ENCODE measurements at places on chromosomes 3 and 15.

GRCh38 chr3:47416041-47416440 lies 35.2 kb downstream of the PTPN23 start:
- no peak for DNase-seq

GRCh38 chr3:54153477-54153876 lies 31.1 kb downstream of the CACNA2D3 start:
- DNase-seq = no peak

DNA sequence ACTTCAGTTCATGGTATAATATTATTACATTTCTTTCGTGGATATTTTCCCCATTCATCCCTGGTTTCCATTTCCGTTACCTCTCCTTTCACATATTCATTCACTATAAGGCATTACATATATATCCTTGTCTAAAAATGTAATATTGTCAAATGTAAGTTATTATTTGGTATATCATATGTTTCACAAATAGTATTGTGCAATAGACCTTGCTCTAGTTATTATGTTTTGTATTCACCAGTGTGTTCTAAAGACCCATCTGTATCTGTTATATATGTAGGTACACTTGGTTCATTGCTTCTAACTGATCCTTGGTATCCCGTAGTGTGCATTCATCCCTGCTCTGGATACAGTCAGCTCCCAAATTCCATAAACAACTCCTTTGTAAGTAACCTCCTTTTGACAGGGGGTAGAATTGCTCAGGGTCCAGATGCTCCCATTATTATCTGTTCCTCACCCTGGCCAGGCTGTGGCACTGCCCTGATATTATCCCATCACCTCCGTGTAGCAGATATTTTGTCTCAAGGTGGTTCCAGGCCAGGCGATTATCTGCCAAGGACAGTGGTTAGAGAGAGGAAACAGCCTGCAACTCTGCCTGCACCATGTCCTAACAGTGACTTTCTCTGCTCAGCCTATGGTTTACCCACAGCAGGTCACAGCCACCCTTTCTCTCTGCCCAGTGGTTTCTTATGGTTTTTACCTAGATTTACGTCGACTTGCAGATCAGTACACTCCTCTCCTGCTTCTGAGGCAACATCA lies 29.2 kb downstream of the PAQR9 start:
- DNase-seq = no peak

GRCh38 chr3:58001086-58001467 lies 7.1 kb upstream of the FLNB start:
- DNase-seq = no peak

- no peak for DNase-seq
Observed at GRCh38 chr15:61184431-61184830, 44.7 kb downstream of the RORA start.

GRCh38 chr15:96365781-96366525 lies 35.5 kb downstream of the NR2F2 start:
- no peak for DNase-seq

GRCh38 chr3:176951144-176951543 lies 246.1 kb downstream of the TBL1XR1 start:
- DNase-seq = no peak

- no peak for DNase-seq
Observed at GRCh38 chr3:101665357-101665756, 11.6 kb downstream of the ZBTB11 start.

- no peak for DNase-seq
Observed at GRCh38 chr3:100621251-100621650, 11.8 kb downstream of the ADGRG7 start.

DNA sequence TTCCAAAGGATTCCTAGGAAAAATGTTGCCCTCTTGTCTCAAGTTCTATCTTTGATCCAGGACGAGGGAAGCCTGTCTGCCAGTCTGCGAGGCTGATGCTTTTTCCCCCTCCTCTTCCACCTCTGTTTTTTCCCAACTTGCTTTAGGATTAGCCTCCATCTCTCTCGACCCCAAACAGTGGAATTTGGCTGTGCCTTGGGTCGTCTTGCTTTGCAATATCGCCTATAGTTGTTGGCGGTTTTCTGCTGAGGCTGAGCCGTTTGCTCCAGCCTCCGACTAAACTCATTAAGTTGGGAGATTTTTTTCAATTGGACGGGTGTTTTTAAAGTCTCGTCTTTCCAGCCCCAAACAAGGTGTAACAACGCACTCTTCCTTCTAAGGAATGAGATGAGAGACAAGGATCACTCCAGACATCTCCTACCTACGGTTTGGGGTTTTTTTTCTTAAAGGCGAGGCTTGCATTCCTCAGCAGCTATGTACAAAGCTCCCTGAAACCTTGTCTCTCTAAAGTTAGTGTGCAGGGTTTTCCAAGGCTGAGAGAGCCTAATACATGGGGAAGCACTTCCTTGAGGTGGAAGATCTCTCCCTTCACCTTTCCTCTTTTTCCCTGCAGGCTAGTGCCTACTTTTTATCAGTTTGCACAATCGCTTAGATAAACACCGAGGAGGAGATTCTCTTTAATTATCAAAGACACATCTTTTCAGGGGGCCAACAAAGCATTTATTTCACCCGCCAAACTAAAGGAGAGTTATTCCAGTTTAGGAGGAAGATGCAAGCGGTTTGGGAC lies 4.8 kb upstream of the NR2F2 start:
- DNase-seq = no peak

- DNase-seq = no peak
Observed at GRCh38 chr3:27076815-27077630, 292.2 kb downstream of the NEK10 start.

GRCh38 chr15:62254137-62254934 lies 89.3 kb upstream of the C2CD4B start:
- DNase-seq = peak; percentile 12

DNA sequence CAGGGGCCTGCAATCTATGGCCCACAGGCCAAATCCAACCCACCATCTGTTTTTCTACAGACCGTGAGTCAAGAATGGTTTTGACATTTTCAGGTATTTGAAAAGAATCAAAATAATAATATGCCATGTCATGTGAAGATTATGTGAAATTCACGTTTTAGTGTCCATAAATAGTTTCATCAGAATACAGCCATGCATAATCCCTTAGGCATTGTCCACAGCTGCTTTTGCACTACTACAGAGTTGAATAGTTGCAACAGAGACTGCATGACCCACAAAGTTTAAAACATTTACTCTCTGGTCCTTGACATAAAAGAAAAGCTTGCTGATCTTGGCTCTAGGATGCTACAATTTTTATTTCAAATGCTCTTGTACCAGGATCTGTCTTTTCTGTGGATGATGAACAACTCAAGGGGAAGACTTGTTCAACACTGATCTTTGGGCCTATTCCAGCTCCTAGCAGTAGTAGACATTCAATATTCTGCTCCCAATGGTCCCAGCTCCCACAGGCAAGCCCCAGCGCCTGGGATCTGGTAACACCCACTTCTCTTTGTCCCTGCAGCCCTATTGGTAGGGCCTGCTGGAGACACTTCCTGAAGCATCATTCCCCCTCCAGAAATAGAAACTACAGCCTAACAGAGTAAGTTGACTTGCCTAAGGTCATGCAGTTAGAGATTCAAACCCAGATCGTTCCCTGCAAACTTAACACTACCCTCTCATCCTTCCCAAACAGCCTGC lies 76.9 kb downstream of the MRPL46 start:
- DNase-seq = no peak

GRCh38 chr3:171285287-171285686 lies 174.9 kb downstream of the TNIK start:
- no peak for DNase-seq

- no peak for DNase-seq
Observed at GRCh38 chr15:74551714-74552113, 10.7 kb downstream of the ARID3B start.

GRCh38 chr3:4387210-4388204 lies 79.6 kb downstream of the SUMF1 start:
- DNase-seq = no peak

- no peak for DNase-seq
Observed at GRCh38 chr3:152260026-152260425, 8.7 kb upstream of the MBNL1 start.

- DNase-seq = peak; percentile 55
Observed at GRCh38 chr3:43695443-43695842, 4.7 kb downstream of the ABHD5 start.

- no peak for DNase-seq
Observed at GRCh38 chr3:13717222-13717895, 162.5 kb downstream of the WNT7A start.

DNA sequence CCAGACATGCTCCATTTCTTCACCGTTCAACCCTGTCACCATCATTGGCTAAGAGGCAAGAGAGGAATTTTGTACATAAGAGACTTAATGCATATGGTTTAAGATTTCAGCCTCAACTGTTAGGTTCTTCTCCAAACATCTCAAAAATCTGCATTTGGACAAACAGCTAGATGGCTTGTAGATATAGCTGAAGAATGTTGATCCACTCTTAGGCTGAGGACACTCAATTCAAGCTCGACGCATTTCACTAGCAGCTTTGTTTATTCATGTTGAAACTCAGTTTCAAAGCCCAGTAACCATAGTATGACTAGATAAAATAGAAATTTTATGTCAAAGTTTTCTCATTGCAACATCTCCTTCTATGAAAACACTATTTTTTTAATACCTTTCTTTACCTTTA lies 208.2 kb downstream of the THRB start:
- no peak for DNase-seq

DNA sequence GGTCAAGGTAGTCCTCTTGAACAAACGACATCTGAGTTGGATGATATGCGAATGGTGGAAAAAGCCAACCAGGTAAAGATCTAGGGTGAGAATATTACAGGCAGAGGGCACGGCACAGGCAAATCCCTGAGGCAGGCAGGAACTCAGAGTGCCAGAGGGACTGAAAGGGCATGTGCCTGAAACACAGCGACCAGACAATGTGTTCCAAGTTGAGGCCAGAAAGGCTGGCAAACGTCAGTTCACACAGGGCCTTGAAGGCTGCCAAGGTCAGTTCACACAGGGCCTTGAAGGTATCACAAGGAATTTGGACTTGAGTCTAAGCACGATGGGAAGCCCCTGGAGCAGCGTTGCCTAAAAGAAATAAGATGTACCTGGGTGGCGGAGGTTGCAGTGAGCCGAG lies 20.1 kb downstream of the HES1 start:
- DNase-seq = no peak

DNA sequence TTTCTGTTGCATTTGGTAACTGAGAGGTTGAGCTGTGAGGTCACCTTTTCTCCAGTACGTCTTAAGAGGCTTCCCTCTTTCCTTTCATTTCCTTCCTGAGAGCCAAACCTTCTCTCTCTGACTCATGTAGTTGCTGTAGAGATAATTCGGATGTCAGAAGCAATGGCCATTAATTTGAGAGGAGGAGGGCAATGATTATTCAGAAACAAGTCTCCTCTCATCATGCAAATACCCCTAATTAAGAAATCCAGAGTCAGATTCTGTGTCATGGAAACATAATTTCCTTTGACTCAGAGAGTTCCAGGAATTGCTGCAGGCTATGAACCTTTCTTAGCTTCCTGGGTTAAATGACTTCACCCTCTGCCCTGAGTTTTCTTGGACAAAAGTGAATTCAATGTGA lies 59.0 kb upstream of the GSK3B start:
- DNase-seq = peak; percentile 29

GRCh38 chr3:50325497-50326181 lies 2.4 kb downstream of the TUSC2 start:
- no peak for DNase-seq

Measured in fibroblast of the conjunctiva (primary cell).